ENCODE measurements at places on chromosomes 2 and 18.

DNA sequence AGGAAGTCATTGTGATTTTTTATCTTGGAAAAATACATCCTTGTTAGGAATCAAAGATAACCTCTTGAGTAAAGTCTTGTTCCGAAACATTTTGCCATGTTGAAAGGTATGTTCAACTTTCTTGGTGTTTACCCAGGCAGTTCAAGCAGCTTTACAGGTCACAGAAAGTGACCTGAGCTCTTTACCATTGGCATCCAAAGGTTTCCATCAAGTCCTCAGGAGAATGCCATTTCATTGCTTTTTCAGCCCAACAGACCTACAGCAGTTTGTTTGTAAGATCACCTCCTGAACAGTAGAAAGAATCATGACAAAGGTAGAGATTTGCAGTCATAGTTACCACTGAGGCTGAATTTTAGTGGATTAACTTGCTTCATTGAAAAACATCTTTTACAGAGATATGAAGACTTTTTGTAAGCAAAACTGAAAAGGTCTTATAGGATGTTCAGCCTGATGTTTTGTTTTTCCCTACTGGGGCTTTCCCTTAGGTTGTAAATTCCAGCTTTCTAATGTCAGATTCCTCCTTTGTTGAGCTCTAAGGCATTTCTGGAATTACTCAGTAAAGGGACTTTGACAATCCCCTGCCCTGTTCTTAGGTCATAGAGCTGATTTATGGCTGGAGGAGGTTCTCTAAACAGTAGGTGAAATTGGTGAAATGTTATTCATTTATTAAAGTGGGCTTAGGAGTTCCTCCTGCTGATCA lies 236.8 kb upstream of the RBMS1 start:
- DNase-seq, result no peak

- DNase-seq, result peak; percentile 37
Observed at GRCh38 chr2:42569116-42569711, 782 bp downstream of the MTA3 start.

- DNase-seq, result peak; percentile 69
Observed at GRCh38 chr2:20135631-20136050, 84.2 kb upstream of the LAPTM4A start.

DNA sequence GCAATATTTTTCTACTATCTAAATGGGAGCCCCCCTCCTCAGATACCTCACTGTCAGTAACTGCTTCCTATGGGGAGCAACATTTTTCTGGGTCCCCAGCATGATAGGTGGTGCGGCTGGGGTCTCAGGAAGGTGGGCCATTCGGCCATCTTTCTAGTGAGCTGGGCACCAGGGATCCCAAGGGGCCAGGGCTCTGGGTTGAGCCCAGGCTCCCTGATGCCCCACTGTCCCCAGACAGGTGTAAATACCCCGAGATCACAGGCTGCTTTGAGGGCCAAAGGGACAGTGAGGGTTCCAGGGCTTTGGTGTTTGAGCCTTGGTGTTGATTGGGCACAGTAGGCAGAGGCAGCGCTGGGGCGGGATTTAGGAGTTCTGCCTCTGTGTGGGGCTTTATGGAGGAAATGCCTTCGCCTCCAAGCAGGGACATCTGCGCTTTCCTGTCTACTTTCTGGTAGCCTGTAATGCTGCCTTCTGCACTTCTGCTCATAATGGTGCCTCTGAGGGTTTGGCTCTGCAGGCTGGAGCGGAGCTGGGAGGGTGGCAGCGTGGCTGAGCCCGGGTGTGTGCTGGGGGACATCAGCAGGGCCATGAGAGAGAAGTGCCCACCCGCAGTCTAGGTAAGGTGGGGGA lies 5.3 kb downstream of the ITM2C start:
- DNase-seq, result peak; percentile 22

- no peak for DNase-seq
Observed at GRCh38 chr2:60118061-60118460, 435.4 kb downstream of the BCL11A start.

DNA sequence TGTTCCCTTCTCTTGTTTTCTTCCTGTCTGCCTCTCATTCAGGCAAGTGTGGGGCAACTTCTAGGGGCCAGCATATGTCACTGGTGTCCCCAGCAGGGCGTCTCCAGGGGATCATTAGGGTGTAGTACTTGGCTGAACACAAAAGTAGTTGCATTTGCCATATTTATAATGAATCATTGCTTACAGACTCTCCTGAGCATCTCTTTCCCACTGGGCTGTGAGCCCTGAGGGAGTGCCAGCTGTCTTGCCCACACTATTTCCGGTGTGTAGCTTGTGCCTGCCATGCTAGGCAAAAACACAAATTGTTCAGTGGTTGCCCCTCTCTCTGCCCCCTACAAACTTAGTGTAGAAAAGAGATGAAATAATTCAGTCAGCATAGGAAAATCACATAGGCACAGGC lies 40.8 kb upstream of the SCLY start:
- DNase-seq, result no peak

- no peak for DNase-seq
Observed at GRCh38 chr2:151363709-151364108, 6.3 kb downstream of the TNFAIP6 start.

DNA sequence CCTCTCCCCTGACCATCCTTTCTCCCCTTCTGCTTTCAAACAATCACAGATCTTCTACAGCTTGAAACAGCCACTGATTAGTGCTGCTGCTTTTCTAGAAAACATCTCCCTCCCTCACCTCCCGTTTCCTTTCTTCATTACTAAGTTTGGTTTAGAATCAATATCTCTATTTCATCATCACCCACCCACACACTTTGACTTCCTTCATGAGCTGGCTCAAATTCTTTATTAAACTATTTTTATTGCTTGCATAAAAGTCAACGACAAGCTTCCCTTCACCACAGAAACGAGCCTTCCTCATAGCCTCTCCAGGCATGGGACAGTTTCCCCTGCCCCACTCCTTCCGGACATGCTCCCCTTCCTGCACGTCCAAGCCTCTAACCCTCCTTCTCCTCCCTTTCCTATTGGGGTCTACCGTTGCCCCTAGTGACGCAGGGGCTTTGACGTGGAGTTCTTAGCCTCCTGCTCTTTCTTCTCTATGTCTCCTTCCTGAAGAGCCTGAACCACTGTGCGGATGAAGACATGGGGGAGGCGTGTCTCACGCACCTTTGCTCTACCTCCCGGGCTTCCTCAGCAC lies 172.0 kb downstream of the AFF3 start:
- no peak for DNase-seq

DNA sequence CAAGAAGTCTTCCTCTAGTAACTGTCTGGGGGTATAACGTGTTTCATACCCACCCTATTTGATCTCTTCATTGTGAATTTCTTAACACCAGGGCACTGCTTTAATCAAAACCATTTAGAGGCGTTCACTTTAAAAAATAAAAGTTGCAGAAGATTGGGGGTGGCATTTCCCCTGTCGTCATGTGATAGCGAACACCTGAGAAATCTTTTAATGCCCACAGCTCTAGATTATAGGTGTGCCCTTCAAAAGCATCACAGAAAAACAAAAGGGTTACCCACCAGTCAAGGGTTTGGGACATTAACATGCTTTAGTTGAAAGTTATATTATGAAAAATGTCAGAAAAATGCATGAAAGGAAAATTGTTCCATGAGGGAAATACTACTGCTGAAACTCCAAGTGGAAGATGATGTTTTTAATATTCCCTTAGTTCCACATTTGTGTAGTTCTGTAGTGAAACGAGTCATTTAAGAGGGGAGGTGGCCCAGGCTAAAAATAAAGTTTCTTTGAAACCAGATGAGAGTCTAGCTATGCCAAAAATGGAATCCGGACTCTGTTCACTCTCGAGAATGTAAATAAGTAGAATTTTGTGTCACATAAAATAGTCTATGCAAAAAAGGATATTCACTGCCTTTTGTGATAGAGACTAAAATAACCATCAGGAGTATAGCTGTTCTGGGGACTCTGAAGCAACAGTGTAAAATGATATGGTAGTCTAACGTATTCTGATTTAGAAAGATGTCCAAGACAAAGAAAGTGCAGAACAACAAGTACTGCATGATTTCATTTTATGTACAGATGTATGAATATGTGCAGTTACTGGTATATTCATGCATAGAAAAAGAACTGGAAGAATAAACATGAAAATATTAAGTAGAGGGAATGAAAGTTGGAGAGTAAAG lies 95.3 kb downstream of the TMEM247 start:
- DNase-seq, result no peak

DNA sequence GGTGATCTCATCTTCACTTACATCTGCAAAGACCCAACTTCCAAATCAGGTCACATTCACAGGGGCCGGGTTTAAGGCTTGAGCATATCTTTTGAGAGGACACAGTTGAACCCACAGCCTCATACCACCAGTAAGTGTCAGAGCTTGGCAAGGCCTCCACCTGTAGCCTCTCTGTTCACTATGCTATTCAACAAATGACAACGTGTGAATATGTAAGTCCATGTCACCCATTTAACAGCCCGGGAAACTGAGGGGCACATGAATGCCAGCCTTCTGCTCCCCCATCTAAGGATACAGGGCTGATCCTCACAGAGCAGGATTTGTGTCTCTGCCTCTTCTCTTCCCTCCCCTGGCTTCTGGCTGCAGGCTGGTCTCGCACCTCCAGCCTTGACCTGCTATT lies 3.5 kb upstream of the KCNF1 start:
- DNase-seq, result no peak

- DNase-seq, result no peak
Observed at GRCh38 chr2:166518634-166519390, 24.8 kb upstream of the SCN7A start.

DNA sequence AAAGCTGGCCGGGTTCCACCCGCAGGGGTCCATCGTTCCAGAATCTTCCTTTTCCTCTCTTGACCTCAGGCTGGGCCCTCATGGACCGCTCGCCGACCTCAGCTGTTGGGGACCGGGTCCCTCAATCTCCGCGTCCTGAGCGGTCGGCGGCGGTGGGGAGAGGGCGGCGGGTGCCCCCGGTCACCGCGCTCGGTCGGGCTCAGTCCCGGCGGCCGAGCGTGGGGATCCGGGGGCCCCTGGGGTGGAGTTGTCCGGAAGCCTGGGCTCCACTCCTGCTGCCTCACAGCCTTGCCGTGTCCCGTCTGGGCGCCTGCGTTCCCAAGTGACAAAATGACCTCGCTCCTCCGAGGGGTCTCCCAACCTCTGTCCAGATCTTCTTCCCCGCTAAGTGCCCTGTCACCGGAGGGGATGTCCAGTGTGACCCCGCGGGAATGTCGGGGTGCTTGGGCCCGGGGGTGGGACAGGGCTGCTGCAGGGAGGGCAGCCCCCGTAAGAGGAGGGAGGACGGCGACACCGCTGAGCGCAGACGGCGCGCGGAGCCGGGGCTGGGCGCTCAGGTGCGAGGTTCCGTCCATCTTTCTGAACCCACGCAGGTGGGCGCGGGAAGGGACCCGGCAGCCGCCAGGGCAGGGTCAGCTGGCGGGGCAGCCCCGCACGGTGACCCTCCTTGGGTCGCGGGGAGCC lies 16.0 kb upstream of the E2F6 start:
- no peak for DNase-seq

GRCh38 chr18:45521136-45521535 lies 94.1 kb upstream of the SLC14A2 start:
- DNase-seq, result no peak

GRCh38 chr2:36013064-36013463 lies 342.5 kb upstream of the CRIM1 start:
- no peak for DNase-seq

DNA sequence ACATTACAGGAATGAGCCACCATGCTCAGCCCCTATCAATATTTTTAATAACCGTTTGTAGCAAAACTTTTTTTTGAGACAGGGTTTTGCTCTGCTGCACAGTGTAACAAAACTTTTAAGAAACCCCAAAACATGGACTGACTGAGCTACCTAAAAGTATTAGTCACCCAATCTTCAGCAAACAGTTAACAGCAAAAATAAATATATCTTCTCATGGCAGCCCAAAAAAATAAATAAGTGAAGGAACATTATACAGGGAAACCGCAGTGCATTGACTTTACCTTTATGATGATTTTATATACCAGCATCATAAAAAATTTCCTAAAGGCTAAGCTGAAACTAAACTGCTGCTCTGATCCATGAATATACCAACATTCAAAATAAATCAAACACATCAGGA lies 424.6 kb downstream of the METTL4 start:
- DNase-seq, result no peak

DNA sequence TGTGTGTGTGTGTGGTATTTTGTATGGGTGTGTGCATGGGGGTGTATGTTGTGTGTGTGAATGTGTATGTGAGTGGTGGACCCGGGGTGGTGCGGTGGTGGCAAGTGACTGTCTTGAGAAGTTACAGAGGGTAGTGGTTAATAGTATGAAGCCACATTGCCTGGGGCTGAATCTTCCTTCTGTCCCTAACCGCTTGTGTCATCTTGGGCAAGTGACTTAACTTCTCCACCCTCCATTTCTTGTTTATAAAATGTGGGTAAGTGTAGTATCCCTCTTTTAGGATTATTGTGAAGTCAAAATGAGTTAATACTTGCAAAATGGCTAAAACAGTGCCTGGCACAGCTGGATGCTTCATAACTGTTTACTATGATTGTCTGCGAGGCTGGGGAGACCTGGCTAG lies 63.5 kb downstream of the MYCN start:
- DNase-seq, result no peak

GRCh38 chr18:40957533-40958070 lies 997.4 kb upstream of the PIK3C3 start:
- no peak for DNase-seq

- no peak for DNase-seq
Observed at GRCh38 chr2:179655627-179656026, 205.8 kb downstream of the ZNF385B start.

DNA sequence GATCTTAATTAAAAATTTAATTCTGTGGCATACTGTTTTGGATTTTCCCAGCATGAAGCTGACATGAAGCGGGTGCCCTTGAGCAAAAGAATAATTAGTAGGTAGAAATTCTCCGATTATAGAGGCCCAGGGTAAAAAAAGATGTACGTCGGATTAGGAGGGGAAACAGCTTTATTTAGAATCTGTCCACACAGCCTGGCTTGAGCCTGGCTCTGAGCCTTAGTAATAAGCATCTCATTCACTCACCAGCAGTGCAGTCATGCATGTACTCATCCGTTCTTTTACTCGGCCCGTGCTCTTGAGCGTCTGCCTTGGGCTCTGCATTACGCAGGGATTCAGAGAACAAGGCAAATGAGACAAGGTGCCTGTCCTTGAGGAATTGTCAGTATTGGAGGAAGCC lies 219.3 kb downstream of the AGAP1 start:
- no peak for DNase-seq

GRCh38 chr2:128166746-128167353 lies 75.8 kb downstream of the UGGT1 start:
- no peak for DNase-seq

DNA sequence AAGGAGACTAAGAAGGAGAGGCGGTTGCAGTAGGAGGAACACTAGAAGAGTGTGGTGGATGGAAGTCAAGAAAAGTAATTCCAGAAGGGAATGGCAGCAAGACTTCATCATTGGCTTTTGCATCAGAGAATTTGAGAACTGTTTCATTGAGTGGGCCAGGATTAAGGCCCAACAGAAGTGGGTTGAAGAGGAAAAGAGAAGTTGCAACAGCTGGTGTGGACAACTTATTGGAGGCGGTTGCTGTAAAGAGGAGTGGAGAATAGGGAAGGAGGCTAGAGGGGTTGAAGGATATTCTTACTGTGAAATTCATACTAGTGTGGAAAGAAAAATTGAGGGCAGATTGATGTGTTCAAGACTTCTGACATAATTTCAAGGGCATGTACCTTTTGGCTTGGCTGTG lies 168.7 kb upstream of the FN1 start:
- DNase-seq, result no peak
